ENCODE measurements at places on chromosomes 11 and 22.

GRCh38 chr11:46176421-46176820 lies 55.2 kb upstream of the PHF21A start:
- no peak for DNase-seq

DNA sequence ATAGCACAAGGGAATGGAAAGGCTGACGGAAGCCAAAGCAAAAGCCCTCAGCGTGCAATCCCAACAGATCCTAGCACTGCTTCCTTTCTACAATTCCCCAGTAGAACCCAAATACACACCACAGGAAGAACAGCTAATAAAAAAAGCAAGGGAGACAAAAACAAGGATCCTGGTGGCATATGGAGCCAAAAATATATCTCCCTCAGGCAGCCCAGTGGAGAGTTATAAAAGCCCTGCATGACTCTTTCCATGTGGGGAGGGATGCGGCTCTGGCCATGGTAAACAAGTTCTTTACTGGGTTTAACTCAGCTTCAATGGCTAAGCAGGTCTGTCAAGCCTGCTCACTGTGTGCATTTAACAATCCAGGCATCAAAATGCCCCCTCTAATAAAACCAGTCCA lies 88.1 kb downstream of the PIWIL4 start:
- no peak for DNase-seq

DNA sequence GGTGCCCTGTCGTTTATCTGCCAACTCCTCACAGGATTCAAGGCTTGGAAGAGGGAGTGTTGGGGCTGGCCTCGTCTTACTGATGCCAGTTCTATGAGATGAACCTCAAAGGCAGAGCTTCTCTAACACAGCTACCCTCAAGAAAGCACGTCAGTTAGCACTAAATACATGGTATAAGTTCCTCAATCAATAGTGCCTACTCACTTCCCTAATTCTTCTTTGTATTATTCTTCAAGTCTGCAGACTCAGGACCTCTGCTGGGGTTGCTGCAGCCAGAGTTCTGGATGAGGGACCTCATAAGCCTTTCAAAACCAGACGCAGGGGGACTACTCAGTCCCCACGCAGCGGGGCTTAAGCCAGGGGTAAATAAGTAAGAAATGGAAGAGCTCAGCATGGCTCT lies 118.3 kb downstream of the VPREB1 start:
- DNase-seq = no peak

DNA sequence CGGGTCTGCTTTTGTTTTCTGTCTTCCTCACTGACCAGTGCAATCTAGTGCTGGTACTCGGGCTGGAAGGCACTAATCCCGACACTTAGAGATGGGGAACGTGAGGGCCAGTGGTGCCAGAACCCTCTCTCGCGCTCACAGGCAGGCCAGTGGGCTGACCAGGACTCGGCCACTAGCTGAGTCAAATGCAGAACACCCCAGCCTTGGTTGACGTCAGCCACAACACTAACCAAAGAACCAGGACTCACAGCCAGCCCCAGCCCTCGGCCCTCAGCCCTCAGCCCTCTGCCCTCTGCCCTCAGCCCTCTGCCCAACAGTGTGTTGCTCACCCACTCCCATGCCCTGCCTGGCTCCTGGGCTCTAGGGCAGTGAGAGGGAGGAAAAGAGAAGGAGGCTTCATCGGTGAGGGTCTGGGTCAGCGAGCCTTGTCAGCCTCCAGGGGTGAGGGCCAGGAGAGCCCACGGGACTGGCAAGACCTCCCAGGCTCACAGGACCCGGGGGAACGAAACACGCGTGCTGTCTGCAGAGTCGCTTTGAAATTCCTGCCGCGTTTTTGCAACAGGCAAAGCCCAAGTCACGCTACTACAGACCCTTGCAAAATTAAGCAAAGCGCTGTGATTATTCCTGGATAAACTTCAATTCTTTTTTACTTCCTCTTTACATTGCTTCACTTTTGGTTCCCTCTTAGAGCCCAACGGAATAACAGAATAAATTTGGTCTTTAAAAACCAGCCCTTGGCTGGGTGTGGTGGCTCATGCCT lies 27.5 kb downstream of the KIAA0930 start:
- DNase-seq = peak; percentile 87

DNA sequence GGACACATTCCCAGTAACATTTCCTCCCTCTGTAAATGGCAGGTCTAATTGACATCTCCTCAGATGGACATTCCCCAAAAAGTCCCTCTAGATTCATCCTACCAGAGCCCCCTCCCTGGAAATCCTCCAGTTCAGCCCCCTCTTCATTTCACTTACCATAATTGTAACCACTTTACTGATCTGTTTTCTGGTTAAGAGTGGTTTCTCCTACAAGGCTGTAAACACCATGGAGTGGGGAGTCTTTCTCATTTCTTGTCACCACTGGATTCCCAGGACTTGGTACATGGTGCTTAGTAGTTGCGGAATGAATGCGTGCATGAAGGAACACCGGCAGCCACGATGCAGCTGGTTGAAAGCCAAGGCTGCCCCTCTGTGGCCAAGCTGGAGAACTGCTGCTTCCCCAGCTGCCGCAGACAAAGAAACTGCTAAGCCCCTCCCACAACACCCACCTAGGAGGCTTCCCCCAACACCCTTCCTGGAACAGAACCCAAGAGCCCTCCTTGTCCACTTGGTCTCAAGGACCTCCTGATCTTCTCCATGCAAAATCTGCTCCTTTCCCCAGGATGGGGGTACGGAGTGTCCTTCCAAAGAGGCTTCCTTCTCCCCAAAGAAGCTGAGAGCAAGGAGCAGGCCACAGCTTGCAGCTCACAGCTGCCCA lies 18.6 kb upstream of the SCARF2 start:
- peak; percentile 88 for DNase-seq

DNA sequence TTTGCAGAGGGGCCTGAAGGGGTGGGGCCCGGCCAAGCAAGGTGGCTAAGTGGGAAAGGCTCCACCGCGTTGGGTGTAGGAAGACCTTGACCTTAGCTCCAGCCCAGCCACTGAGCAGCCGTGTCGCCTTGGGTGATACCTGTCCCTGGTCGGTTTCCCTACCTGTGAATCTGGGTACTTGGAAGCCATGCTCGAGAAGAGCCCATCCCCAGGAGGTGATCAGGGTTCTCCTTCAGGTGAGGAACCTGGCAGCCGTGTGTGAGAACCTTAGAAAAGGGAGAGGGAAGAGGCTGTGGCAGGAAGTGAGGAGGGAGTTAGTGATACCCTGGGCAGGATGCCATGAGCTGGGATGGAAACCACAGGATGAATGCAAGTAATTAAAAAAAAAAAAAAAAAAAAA lies 21.6 kb downstream of the PPARA start:
- DNase-seq = no peak

DNA sequence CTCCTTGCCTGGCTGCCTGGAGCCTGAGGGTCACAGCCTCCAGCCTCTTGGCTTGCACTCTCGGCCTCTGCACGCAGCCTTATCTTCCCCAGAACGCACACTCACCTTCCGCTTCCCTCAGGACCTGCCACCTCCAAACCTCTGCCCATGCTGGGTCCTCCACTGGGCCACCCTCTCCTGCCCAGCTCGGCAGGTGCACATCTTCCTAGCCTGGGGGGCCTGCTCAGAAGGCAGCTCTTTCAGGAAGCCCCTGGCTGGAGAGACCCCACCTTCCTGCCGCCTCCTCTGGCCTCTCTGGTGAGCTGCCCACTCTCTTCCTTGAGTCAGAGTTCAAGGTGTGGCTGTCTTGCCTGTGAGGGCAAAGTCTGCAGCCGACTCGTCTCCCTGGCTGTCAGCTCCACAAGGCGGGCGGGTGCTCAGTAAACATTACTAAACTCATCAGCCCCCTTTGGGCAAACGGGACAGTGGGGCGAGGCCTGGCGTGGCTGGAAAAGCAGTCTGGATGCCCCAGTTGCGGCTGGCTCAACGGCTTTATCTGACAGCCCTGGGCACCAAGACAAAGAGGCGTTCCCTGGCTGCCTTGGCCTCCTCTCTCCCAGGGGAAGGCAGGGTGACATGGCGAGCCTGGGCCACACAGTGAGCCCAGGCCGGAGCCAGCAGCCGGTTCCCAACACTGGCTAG lies 1.7 kb upstream of the LINC01488 start:
- DNase-seq = peak; percentile 56

- no peak for DNase-seq
Observed at GRCh38 chr11:12241401-12241800, 131.0 kb downstream of the MICAL2 start.

DNA sequence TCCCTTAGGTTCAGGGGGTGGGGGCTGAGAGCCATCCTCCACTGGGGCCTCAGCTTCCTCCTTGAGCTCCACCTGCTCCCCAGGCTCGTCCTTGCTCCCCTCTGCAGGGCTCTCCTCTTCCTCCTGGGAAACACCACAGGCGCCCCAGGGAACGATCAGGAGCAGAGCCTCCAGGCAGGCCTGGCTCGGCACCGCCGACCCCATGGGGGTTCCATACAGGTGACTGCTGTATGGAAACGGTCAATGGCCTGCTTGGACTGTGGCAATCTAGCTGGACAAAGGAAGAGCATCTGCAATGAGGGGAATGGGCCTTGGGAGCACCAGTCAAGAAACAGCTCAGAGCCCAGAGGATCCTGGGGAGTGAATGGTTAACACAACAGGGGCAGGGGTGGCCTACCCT lies 7.9 kb downstream of the HYOU1 start:
- DNase-seq = no peak

DNA sequence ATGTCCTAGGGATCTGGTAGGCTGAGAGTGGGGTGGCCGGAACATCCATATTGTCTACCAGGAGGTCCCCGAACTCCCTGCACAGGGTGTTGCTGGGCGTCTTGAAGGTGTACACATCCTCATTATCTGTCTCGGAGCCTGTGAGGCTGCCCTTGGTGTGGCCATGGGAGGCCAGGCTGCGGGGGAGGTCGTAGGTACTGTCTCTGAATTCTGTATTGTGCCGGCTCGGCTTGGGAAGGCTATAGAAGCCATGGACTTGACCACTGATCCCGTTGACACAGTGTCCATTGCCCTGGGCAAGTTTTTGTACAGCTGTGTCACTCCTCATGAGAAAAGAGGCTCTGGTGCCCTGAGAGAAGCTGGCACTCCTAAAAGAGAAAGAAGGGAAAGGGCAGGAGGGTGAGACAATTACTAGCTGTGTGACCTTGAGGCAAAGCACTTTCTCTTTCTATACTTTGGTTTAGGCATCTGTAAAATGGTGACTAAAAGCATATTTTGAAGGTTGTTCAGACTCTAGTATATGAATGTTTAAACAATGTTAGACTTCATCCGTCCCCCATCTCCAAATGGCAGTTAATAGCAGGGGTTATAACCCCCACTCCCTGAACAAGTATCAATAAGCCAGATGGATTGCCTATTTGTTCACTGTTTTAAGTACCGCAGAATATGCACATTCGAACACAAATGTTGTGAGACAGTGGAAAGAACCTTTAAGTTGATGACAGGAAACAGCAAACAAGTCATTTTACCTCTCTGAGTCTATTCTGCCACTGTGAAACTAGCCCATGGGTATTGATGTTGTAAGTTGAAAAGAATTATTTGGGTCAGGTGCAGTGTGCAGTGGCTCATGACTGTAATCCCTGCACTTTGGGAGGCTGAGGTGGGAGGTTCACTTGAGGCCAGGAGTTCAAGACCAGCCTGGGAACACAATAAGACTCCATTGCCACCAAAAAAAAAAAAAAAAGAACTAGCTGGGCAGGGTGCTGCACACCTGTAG lies 38.3 kb downstream of the USP35 start:
- DNase-seq = peak; percentile 42

DNA sequence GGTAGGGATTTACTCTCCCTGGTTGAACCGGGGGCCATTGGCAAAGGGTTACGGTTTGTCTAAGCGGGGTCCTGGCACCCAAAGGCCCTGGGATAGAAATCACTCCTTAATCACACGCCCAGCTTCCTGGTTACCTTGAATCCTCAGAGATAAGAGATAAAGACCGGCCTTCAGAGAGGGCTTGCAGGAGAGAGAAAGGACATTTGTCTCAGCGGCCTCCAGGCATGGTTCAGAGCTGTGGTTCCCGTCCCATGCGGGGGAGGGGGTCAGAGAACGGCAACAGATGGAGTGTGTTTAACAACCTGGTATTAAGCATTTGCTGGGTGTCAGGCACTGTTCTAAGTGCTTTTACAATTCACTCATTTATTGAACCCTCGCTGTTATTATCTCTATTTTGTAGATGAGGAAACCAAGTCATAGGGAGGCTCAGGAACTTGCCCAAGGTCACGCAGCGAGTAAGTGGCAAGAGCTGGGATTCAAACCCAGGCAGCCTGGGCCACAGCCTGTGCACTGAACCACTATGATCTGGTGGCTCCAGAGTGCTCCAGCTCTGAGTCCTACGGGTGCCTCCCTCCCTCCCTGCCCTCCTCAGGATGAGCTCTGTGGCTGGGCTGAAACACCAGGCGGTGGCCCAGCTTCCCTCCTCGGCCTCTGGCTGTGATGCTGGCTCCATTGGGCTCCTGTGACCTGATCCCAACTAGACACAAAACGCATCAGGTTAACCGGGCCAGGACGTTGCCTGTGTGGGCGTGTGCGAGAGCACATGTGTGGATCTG lies 18.6 kb downstream of the LRRC10B start:
- DNase-seq = no peak

DNA sequence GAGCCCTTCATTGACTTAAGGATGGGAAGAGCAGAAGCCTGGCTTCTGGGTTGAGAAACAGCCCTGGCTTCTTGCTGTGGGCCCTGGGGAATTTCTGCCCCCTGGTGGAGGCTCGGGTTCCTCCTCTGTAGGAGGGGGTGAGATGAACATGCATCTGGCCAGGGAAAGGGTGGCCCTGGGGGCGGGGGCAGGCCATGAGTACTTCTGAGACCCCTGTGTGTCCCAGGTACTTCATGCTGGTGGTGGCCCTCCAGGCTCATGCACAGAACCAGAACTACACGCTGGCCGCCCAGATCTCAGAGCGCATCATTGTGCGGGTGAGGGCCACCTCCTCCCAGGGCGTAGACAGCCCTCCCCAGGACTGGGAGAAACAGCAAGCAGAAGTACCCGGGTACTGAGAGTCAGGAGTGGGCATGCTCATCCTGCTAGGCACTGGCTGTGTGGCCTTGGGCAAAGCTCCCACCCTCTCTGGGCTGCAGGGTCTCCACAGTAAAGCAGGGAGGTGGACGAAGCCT lies 15.8 kb downstream of the TMEM258 start:
- DNase-seq = no peak

DNA sequence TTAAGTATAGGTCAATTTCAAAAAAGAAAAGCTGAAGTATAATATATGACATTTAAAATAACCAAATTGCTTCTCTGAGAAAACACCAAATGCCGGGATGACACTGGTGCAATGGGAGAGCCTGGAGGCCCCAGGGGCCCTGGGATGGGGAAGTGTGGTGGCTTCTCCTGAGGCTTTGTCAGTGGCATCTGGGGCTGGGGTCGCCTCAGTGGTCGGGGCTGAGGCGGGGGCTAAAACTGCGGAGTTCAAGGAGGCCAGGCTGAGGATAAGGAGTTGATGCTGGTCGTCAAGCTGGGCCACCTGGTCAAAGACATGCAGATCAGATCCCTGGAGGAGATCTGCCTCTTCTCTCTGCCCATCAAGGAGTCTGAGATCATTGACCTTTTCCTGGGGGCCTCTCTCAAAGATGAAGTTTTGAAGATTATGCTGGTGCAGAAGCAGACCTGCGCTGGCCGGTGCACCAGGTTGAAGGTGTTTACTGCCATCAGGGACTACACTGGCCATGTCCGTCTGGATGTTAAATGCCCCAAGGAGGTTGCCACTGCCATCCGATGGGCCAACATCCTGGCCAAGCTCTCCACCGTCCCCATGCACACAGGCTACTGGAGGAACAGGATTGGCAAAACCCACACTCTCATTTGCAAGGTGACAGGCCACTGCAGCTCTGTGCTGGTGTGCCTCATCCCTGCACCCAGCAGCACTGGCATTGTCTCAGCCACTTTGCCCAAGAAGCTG lies 660.1 kb upstream of the CCDC179 start:
- no peak for DNase-seq

Measured in aorta (tissue), 5 donors.